Hematopoietic multipotent progenitor cell (in vitro differentiated cells): ENCODE measurements at places on chromosomes 11 and 22.
A peak's percentile ranks its signal among the peaks of the same experiment; 100 is the strongest.

- no peak for DNase-seq
Observed at GRCh38 chr11:115366826-115367225, 137.4 kb downstream of the CADM1 start.

DNA sequence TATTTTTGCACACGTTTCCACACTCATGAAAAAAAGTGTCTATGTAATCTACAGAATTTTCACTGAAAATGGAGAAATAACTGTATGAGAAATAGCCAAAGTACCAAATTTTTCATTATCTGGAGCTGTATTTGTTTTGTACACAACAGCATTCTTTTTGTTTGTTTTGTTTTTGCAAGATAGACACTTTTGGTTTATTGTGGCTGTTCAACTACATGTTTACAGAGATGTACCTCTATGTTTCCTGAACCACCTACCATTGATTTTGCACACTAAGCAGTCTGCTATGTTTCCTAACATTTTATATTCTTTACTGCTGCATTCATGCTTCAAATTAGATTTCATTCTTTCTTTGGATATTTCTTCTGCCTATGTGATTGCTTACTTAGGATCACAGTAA lies 116.3 kb downstream of the ELP4 start:
- no peak for DNase-seq

DNA sequence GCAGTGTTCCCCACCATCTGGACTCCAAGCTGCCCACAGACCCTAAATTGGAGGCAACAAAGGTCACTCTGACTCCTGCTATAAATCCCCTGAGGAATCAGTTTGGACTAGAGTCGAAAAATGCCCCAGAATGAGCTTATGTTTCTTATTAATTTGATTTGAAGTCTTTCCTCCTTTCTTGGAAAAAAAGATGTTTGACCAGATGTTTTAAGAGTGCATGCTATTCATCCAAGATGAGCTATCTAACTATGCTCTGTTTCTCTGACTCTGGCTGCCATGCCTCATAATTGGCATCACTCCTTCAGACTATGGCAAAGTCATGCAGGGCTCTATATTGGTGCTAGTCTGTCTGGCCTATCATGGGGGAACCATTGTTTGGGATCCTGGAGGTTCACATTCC lies 174.0 kb downstream of the SPON1 start:
- DNase-seq: no peak

DNA sequence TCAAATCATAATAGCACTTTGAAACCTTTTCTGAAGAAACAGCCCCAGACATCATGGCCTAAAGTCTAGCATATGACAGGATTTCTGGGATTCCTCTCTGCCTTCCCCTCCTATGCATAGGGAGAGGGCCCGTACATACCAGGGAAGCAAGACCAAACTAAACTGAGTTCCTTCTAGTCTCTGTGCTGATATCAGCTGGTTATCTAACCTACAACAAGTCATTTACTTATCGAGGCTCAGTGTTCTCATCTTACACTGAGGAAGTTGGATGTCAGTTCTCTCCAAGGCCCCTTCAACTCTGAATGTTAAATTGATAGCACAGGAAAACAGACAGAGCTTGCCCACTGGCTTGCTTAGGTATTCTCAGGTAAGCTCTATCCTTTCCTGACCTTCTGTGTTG lies 17.0 kb upstream of the GRIK4 start:
- no peak for DNase-seq

DNA sequence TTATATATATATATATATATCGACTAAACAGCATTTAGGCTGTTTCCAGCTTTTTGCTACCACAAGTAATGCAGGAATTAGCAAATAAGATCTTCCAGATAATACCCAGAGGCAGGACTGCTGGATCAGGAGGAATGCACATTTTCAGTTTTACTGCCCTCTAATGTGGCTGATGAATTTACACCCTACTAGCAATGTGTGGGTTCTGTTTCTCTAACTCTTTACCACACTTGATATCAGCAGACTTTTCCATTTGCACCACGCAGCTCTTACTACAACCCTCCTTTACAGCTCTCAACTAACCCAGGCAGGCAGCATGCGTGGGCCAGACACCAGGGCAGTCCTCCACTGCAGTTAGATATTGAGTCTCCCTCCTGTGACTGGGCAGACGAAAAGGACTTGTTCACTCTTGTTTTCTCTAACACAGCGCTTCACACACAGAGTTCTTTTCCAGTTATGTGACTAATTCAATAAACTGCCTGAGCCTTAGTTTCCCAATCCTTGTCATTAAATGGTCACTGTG lies 67.7 kb downstream of the IGLL5 start:
- DNase-seq: no peak

- DNase-seq: no peak
Observed at GRCh38 chr11:57219021-57219627, 17.9 kb downstream of the APLNR start.

DNA sequence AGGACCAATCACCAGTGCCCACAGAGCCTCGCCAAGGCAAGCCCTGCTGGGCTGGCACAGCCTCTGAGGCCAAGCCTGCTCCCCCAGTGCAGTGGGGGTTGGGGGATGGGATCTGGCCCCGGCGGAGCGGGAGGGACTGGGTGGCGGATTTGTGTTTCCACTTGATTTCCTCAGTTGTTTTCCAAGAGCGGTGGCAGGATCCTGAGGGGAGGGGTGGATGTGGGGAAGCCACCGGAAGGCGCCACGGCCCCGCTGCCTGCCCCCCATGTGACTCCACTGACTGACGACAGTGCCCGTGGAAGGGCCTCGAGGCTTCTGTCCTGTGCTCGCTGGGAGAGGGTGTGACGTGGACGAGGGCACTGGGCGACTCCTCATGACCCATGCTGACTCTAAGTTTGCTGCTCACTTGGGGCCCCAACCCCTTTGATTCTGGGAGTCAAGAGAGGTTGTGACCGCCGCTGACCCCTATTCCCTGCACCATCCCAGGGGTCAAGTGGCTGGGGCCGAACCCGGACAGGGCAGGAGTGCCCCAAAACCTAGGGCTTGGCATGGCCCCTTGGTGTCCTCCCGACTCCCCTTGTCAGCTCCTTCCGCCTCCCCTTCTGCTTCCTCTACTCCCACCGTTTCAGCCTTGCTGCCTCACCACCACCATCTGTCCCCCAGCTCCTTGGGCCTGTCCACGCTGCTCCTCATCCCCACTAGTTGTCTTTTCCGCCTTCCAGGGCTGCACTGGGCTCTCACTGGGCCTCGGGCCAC lies 23.5 kb upstream of the PICK1 start:
- DNase-seq: no peak

DNA sequence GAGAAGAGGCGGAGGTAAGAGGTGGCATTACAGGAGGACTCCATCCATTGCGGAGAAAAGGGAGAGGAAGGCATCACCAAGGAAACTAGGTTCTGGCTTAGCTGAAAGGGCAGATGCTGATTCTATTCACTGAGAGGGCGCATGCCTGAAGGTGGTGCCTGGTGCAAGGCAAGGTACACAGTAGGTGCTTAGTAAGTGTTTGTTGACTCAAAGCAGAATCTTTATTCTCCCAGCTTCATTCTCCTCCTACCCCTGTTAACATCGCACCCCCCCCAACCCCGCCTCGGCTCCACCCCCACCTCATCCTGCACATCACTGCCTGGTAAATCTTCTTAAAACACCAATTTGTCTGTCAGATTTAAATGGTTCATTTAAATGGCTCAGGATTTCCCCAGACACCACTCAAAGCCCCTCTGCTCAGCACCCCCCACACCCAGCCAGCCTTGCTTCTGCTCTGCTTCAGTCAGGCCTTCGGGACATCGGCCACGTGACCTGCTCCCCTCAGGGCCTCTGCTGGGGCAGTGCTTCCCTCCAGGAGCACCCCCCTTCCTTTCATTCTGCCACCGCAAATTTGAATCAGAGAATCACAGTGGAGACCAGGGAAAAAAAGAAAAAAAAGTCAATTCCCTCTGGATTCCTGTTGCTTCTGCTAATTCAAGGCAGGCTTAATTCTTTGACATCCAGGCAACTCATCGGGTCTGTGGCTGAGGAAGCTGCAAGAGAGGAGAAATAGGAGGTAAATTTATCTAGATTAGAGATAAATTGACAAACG lies 17.8 kb upstream of the RCN1 start:
- no peak for DNase-seq

DNA sequence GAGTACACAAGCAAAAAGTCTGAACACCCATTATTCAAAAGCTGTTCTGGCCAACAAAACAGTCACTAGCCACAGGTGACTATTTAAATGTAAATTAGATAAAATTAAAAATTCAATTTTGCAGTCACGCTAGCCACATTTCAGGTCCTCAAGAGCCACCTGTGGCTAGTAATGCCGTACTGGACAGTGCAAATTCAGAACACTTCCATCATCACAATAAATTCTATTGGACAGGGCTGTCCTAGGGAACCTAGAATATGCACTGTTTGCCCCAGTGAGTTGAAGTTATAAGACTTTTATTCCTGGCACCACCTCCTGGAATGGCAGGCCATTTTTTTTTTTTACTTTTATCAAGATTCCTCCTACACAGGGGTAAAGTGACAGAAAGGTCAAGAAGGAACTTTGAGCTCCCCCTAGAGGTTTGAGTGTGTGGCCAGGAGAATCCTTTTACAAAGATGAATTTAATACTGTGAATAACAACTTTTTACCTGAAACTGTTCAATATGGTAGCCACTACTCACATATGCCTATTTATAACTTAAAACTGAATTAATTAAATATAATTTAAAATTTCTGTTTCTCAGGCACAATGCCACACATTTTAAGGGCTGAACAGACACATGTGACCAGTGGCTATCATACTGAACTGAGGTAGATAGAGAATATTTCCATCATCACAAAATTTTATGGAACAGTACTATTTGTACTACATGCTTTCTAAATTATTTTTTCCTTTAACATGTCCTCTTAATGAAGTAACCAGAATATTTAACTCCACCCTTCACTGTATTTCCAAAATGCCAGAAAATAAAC lies 6.5 kb downstream of the MSANTD2 start:
- DNase-seq: peak; percentile 53

GRCh38 chr11:46907606-46908005 lies 10.7 kb downstream of the LRP4 start:
- no peak for DNase-seq

DNA sequence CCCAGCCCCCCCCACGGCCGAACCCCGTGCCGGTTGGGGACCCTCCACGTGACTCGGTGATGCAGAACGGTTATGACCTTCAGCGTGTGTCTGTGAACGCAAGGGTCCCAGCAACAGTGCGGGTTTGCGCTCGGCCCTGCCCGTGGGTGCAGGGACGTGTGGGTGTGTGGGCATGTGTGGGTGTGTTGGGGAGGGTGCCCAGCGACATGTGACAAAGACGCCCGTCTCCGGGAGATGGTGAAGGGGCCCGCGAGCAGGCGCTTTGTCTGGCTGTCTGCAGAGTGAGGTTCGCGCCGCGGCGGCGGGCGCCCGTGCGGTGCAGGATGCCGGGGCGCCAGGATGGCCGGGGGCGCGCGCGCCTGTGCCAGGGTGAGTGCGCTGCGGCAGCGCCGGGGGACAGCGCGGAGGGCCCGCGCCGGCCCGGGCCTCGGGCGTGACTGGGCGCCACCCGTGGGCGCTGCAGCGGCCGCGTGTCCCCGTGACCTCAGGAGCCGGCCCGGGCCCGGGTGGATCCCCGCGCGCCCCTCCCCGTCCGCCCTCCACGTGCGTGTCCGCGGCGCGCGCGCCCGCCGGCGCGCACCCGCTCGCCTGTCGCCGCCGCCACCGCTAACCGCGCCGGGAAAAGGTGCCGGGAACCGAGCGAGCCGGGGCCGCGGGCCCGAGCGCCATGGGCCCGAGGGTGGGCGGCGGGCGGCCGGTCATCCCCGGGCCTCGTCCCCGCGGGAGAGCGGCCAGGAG lies at the start of gene LRFN4:
Gene LRFN4 (plus strand): TSS at position 569 of the 738 bp plus-strand sequence. CDS start 681 bp downstream, outside the sequence.
- DNase-seq: no peak

DNA sequence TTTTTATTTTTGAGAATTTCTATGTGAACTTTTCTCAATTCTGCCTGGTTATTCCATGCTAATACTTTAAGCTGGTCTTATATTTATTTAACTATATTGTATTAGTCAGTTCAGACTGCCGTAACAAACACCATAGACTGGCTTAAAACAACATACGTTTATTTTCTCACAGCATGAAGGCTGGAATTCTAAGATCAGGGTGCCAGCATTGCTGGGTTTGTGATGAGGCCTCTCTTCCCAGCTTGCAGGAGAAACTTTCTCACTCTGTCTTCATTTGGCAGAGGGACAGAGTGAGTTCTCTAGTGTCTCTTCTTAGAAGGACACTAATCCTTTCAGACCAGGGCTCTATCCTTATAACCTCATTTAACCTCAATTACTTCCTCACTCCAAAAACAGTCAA lies 16.2 kb upstream of the TEAD1 start:
- no peak for DNase-seq

DNA sequence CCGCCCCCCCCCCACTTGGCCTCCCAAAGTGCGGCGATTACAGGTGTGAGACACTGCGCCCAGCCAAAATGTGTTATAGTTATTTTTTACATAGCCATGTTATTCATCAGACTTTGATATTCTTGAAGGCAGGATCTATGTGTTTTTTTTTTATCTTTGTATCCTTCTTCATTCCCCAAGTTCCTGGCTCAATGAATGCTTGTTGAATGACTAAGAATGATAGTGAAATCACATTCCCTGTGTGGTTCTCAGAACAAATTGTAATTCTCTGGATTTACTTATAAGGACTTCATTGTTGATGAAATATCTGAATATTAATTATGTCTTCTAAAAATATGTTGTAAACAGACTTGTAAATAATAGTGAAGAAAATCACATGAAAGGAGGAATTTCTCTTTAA lies 33.5 kb downstream of the MMP7 start:
- no peak for DNase-seq

- no peak for DNase-seq
Observed at GRCh38 chr11:37503411-37504059, 905.5 kb upstream of the RAG2 start.

- DNase-seq: no peak
Observed at GRCh38 chr22:49458708-49459099, 369.0 kb downstream of the BRD1 start.

DNA sequence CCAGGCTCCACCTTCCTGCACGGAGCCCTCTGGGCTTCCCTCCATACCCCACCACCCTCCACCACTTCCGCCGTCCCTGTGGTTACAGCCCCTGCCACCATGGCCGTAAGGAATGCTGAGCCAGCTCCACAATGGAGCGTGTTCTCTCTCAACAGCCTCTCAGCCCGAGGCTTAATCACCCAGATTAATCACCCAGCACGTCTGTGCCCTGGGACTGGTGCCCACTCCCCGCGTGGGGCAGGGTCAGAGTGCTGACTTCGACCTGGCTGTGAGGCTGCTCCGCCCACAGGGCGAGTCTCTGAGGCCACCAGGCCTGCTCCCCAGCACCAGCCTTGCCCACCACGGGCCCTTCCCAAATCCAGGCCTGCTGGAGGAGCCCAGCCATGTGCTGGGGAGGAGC lies 4.0 kb upstream of the TH start:
- no peak for DNase-seq

DNA sequence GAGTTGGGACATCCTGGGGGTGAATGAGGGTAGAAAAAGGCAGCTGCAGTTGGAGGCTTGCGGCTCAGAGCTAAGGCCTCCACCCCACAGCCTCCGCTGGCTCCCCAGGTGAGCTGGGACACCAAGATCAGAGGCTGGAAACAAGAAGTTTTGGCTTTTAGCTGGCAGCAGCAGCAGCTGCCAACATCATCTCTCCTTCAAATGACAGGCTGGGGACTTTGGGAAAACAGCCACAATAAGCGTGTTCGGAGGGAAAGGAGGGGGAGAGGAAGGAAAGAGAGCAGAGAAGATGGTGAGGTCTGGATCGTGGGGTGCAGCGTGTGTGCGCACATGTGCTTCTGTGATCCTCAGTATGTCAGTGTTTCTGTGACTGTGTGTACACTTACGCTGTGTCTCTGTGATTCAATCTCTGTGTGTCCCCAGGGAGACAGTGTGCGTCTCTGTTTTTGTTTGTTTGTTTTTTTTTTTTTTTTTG lies 62.0 kb upstream of the RASD2 start:
- DNase-seq: no peak

GRCh38 chr11:134528453-134528852 lies 116.4 kb upstream of the B3GAT1 start:
- no peak for DNase-seq
